ENCODE measurements at places on chromosomes 4 and X. TPM values are rescaled to one million over a fixed set of nuclear protein-coding genes. Genes with fewer than 3 reads are reported as not detected.
A peak's percentile ranks its signal among the peaks of the same experiment; 100 is the strongest.

DNA sequence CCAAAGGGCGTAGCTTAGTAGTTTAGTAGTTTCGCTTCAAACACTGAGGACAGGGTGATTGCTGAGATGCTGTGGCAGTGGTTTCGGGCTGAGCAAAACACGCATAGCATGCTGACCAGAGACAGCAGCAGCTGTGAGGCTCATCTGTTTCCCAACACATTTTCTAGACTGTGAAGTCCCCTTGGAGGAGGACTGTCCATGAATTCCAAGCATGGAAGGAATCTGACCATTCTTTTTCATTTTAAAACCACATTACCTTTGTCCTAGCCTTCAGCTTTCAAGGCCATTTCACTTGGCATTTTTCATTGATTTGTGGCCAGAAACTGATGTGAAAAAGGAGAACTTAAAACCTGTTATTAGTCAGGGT, 240.9 kb downstream of the PALLD start:
- no peak for DNase-seq
- H3K4me1 ChIP-seq: peaks cover 35% of the 10 kb centered on the region
- no peak overlapping the region for H3K4me3 ChIP-seq
- no peaks in the 10 kb centered on the region for H3K36me3 ChIP-seq
- no peaks in the 10 kb centered on the region for H3K27me3 ChIP-seq

GRCh38 chr4:4930677-4931076, 71.2 kb downstream of the MSX1 start:
- H3K27ac ChIP-seq: no peak overlapping the region
- DNase-seq: no peak
- H3K4me1 ChIP-seq: no peaks in the 10 kb centered on the region
- peaks cover 64% of the 10 kb centered on the region for H3K27me3 ChIP-seq
- no peaks in the 10 kb centered on the region for H3K36me3 ChIP-seq
- H3K4me3 ChIP-seq: no peak overlapping the region

GRCh38 chr4:78634011-78634664, 82.6 kb downstream of the ANXA3 start:
- H3K4me3 ChIP-seq: no peak overlapping the region
- DNase-seq: no peak
- no peaks in the 10 kb centered on the region for H3K4me1 ChIP-seq
- H3K27me3 ChIP-seq: no peaks in the 10 kb centered on the region

DNA sequence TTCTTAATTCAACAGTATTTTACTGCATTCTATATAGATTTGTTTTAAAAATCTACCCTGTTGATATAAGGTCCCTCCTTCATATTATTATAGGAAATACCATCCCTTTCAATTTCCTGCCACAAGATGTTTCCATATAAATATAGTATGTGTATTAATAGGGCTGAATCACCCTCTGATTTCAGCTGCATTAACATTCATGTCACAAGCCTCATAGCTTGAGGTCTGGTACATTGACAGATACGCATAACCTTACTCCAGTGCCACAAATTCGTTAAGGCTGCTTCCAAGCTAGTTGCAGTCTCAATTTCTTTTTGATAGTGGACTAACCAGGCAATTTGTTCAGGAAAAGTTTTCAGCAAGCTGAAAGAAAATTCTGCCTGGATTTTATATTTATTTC, 128.4 kb downstream of the KLHL34 start:
- no peak overlapping the region for H3K27ac ChIP-seq
- no peaks in the 10 kb centered on the region for H3K27me3 ChIP-seq
- no peak for DNase-seq
- no peaks in the 10 kb centered on the region for H3K4me1 ChIP-seq

GRCh38 chr4:9849538-9849920, 68.1 kb downstream of the DRD5 start:
- H3K4me3 ChIP-seq: no peak overlapping the region
- no peaks in the 10 kb centered on the region for H3K27me3 ChIP-seq
- no peak for DNase-seq
- H3K27ac ChIP-seq: no peak overlapping the region

- H3K36me3 ChIP-seq: no peaks in the 10 kb centered on the region
- no peak overlapping the region for H3K27ac ChIP-seq
- no peak for DNase-seq
- no peaks in the 10 kb centered on the region for H3K27me3 ChIP-seq
- H3K4me3 ChIP-seq: no peak overlapping the region
These were observed 242.4 kb downstream of the ARHGAP24 start for GRCh38 chr4:85717351-85717750.

- no peaks in the 10 kb centered on the region for H3K27me3 ChIP-seq
- no peak overlapping the region for H3K27ac ChIP-seq
- H3K36me3 ChIP-seq: peaks cover 2% of the 10 kb centered on the region
- no peak overlapping the region for H3K4me3 ChIP-seq
- no peaks in the 10 kb centered on the region for H3K4me1 ChIP-seq
- no peak for DNase-seq
These were observed 37.4 kb upstream of the SPON2 start for GRCh38 chr4:1209821-1210220.

DNA sequence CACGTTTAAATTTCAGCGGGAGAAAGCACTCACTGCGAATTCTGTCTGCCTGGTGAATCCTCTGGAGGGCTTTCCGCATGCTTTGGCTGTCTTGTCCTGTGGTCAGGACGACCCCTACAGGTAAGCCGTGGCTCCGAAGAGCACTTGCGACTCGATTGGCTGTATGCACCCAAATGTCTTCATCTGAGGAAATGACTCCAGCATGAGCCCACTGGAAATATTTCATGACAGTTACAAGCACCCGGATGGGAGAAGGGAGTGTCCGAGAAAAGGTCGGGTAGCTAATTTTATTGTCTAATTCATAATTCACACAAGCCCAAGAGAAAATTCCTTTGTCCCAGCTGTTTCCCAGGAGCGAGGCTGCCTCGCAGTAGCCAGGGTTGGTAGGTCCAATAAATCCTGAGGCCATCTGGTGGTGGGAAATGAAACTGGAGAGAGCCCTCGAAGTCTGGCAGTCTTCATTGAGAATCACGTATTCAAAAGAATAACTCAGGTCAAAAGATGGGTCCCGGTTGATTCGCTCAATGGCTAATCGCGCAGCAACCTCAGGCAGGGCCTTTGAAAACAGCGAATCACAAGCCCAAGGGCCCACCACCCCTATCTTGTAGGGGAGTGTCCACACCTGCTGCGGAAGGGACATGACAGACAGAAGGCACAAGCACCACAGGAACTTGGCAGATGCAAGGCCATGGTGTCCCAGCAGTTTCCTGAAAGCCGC, 6.6 kb downstream of the GUCY2F start:
- peaks cover 19% of the 10 kb centered on the region for H3K4me1 ChIP-seq
- no peak overlapping the region for H3K4me3 ChIP-seq
- H3K27me3 ChIP-seq: no peaks in the 10 kb centered on the region
- DNase-seq: peak; percentile 57
- no peak overlapping the region for H3K27ac ChIP-seq
- H3K36me3 ChIP-seq: no peaks in the 10 kb centered on the region

DNA sequence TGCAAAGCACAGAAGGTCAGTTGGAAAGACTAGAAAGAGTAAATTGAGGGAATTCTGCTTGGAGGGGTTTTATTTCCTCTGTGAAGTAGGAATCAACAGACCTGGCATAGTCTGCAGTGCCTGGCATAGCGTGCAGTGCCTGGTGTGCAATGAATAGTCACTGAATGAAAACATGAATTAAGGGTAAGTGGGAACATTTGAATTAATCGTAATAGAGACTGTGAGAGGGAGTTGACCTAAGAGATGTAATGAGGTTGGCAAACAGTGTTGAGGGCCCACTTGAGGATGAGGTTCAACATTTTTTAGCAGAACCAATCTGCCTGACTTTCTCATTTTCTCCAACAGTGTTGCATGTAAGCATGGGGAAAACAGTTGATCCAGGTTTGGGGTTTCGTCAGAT, 377.2 kb upstream of the FTHL17 start:
- no peaks in the 10 kb centered on the region for H3K36me3 ChIP-seq
- H3K27me3 ChIP-seq: no peaks in the 10 kb centered on the region
- DNase-seq: no peak
- no peaks in the 10 kb centered on the region for H3K4me1 ChIP-seq

DNA sequence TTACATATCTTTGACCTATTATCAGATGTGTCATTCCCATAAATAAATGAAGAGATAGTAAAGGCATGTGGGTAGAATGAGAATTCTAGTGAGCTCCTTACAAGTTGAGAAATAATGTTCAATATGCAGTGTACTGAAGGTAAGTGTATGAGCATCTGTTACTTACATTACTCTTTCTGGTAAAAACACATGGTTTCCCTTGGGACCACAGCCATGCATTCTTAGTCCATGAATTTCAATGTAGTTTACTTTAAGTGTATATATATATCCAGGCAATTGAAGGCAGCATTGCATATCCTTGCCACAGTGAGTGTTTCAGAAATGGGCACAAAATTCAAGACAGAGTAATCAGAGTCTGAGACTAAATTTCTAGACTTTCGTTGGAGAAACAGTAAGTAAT, 277.2 kb downstream of the CXXC4 start:
- no peak overlapping the region for H3K4me3 ChIP-seq
- H3K27ac ChIP-seq: no peak overlapping the region
- no peaks in the 10 kb centered on the region for H3K27me3 ChIP-seq
- DNase-seq: no peak
- no peaks in the 10 kb centered on the region for H3K36me3 ChIP-seq

Gene SHOX
- total RNA-seq: not detected

Gene RBM46
- total RNA-seq: 4.2 TPM

Gene PRKG2
- total RNA-seq: 3.6 TPM

Gene CRMP1
- total RNA-seq: 109 TPM
